Thoracic aorta (tissue), 2 donors: ENCODE measurements at places on chromosomes 2 and 18.

GRCh38 chr2:112155331-112156151 lies 17.4 kb downstream of the FBLN7 start:
- DNase-seq: no peak

- DNase-seq: no peak
These were observed 186.0 kb upstream of the TNP1 start for GRCh38 chr2:217045700-217046475.

DNA sequence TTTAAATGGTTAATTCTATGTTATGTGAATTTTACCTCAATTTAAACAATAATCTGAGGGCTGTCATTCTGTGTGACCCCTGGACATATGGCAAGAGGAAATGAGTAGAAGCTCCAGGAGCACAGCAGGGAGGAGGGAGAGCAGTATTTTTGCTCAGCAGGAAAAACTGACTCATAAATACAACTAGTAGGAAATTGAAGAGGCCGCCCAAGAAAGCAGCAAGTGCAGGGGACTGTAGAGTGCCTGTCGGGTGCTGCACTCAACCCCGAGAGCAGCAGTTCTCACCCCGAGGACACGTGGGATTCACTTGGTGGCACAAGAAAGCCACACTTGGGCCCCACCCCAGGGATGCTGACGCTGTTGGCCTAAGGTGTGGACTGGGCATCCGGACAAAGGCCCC lies 60.8 kb downstream of the NPAS2 start:
- DNase-seq: no peak

- DNase-seq: no peak
These were observed 22.1 kb upstream of the IGFBP5 start for GRCh38 chr2:216717491-216717901.

DNA sequence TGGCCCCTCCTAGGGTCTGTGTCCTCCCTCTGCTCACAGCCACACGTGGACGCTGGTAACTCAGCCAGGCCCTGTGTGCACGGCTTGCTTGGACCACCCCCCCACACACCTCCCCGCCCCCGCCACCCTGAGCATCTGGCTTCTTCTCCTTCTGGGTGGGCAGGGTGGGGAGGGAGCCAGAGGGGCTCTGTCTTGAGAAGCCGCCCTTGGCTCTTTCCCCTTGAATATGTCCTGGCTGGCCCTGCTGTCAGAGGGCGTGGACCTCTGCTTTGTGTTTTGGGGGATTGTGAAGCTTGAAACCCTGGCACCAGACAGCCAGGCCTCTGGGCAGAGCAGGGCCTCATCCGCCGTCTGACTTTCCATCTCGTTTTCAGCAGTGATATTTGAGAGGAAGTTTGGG lies 72.1 kb downstream of the GLI2 start:
- no peak for DNase-seq

- DNase-seq: no peak
These were observed 7.5 kb downstream of the SLC9A4 start for GRCh38 chr2:102480285-102481195.

DNA sequence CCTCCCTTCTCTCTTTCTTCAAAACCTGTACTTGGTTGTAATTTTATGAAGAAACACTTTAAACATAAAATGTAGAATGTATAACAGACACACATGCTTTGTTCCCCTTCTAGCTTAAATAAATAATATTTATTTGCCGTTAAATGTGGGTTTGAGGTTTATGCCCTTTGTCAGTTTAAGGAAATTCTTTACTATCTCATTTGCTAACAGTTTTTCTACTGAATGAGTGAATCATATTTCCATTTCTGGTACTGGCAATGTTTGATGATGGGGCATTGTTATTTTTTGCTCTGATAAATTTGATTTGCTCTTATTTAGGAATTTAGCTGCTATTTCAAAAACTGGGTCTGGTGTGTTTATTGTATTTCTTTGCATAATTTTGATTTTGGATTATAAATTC lies 555.6 kb downstream of the CCDC85A start:
- no peak for DNase-seq

DNA sequence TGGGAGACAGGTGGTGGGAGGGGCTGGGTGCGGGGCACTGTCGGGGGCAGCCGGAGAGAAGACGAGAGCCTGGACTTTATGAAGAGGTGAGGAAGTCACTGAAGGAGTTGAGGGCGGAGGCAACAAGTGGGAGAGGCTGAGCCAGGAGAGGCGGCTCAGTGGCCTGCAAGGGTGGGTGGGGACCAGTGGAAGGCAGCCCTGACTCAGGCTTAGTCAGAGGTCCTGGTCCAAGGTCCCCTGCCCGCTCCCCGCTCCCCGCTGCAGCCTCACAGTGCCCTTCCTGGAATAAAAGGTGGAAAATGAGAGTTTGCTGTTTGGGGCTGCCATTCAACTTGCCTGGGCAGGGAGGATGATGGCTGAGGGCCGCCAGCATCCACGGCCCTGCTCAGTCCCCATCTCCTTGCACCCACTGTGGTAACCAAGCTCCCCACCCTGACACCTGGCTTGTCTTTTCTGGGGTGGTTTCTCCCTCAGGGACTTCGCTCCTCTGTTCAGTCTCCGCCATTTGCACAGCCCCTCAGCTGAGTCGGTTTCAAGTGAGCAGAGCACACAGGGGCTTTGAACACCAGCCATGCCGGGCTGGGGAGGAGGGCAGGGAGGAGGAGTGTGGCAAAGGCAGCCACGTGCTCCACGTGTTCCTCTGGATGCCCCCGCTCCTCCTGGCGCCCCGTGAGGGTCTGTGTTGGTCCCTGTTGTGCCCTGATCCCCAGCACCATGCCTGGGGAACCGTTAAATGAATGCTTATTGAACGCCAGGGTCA lies 13.7 kb upstream of the RALB start:
- no peak for DNase-seq

DNA sequence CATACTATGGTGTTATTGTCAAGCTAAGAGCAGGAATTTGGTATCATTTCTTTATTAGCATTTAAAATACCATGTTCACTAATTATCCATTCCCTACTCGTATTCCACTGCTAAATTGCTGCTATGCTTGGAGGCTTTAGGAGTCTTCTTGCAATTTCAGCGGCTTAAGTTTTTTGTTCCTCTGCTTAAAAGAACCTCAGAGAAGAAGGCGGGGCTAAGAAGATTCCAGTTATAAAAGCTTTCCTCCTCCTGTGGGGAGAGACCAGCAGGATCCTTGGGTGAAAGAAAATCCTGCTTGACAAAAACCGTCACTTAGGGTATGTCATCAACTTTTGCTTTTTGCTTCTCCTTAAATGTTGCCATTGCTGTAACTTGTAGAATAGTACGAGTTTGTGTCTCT lies at the start of gene TRPM8:
Gene TRPM8 (plus strand): TSS at position 258 of the 400 bp plus-strand sequence. CDS start 9,165 bp downstream, outside the sequence.
- DNase-seq: no peak

DNA sequence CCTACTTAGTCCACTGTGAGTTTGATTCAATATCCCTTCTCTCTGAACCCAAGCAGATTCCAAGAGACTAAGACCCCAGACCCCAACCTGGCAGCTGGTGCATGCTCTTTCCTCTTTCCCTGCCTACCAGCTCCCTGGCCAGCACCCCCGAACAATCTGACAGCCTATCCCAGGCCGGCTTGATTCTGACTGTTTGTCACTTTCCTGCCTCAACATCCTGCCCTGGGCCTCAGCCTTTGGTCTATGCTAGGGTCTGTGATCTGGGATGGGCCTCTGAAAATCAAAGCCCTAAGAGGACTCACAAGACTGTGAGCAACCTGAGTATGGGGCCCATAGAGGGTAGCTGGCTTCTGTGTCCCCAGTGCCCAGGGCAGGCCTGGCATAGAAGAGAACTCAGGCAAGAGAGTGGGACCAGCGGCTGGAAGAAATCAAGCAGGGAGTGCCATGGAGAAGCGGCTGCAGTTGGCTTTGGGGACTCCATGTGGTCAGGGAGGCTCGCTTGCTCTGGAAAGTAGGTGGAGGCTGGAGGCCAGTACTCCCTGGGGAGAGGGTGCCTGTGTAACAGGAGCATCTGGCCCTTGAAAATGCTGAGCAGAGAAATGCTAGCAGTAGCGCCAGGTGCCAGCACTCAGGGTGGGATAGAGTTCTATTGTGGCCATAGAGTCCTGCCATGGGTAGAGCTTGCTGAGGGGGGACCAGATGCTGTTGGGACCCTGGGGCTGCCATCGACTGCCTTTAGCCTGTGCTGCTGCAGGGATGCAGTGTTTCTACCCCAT lies 343.9 kb downstream of the DYSF start:
- no peak for DNase-seq

GRCh38 chr2:30165050-30165520 lies 18.3 kb downstream of the YPEL5 start:
- DNase-seq: no peak

DNA sequence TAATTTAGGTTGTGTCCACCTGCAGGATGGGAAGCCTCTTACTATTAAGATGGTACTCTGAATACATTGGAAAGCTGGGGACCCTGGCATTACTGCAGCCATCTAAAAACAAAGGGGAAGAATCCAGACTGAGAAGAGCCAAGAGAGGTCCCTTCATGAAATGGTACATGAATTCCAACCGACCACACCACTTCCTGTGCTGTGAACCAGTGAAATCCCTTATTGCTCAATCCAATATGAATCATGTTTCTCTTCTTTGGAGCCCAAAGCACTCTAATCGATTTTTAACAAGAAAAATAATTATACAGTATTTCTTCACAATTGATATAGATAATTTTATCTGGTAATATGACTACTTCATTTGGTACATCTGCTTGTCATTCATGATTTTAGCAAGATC lies 479.7 kb upstream of the RAB6C start:
- DNase-seq: no peak

GRCh38 chr2:237576974-237577373 lies 10.6 kb downstream of the PRLH start:
- DNase-seq: no peak

GRCh38 chr2:239318790-239319661 lies 81.8 kb downstream of the HDAC4 start:
- no peak for DNase-seq

DNA sequence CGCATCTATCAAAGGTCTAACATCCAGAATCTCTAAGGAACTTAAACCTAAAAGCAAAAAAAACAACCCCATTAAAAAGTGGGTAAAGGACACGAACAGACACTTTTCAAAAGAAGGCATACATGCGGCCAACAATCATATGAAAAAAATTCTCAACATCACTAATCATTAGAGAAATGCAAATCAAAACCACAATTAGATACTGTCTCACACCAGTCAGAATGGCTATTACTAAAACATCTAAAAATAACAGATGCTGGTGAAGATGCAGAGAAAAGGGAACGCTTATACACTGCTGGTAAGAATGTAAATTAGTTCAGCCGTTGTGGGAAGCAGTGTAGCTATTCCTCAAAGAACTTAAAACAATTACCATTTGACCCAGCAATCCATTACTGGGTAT lies 38.0 kb downstream of the PPP3R1 start:
- no peak for DNase-seq

DNA sequence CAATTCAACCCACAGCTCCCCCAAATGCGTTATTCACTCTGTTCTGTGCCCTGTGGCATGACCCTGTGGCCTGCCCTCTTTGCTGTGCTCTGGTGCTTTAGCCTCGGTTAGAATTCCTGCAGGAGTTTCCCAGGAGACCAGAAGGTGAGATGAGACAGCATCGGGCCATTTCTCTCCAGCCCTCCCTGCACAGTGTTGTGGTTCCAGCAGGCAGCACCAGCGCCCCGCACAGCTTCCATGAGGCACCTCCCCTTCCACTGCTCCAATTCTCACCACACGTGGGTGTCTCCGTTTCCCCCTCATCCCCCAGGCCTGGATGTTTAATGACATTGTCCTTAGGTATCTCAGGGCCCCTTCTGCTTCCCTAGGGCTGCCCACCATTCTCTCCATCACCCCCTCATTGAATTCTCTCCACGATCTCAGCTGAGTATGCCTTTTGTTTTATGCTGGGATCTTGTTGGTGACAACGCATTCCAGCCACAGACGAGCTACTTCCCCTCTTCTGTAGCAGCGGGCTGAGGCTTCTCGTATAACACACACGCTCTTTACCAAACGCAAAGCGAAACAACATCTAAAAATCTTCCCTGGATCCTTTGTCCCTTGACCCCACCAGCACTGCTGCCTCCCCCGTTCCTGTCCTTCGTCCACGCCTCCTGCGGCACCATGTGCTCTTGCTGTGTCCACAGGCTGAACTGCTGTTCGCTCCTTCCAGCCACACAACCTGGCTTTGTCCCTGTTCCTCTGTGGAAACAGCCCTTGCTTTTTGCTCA lies 35.1 kb downstream of the ACKR3 start:
- no peak for DNase-seq

- DNase-seq: no peak
These were observed 74.4 kb downstream of the TMEM18 start for GRCh38 chr2:602571-603359.

DNA sequence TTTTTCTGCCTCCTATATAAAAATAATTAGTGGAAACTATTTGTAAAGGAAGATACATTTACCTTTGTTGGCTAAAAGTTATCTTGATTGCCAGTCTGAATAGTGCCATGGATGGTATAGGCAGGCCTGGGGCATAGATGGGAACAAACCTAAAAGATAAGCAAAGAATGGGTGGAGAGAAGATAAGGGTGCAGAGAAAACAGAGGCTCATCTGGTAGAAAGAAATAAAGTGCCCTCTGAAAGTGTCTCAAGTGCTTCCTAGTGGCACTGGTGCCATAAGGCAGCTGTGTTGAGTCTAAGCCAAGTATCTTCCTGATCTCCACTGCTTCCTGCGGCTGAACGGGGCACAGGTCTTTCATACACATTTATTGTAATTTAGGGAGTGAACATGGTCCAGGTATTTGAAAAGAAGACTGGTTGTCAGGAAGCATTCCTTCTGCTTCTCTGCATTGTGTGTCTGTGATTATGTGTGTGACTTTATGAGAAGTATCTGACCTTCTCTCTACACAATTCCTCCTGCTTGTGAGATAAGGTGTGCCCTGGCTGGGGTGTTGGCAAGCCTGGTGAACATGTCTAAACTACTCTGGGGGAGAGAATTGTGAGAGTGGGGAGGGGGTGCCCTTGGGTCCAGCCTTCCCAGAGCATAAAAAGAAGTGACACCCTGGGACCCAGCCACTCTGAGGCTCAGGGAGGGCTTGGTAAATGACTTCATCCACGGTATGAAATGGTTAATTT lies 280.5 kb downstream of the CAMKMT start:
- DNase-seq: no peak

DNA sequence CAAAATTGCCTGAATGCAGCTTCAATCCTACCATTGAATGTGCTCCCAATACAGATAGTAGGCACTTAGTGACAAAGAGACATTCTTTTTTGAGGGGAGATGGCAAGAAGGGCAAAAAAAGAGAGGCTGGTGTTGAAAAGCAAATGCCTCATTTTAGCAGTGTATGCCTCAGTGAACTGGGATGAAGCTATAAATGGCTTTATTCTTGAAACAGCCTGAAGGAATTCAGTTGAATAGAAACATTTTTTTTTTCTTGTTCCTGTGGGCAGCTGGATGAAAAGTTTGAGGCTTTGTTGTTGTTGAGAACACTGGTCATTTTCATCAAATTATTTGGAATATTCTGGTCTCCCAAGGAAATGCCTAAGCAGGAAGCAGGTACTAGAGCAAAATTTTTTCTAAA lies 228.9 kb downstream of the RNF144A start:
- no peak for DNase-seq

- no peak for DNase-seq
These were observed 117.4 kb upstream of the CHRNA1 start for GRCh38 chr2:174881678-174882077.

DNA sequence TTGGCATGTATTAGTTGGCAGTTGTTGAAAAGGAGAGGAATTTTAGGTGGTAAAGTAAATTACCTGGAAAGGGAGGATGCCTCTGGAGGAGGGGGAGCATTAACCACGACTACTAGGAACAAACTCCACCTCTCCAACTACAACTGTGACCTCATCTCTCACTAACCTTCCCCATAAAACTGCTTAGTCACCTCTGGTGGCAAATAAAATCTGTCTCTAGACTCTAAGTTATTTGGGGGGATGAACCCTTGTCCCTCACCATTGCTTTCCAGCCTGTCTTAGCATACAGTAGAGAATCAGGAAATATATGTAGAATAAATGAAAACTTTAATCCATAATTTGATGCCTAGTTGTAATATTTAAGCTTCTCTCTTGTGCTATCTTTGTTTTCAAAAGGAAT lies 27.6 kb upstream of the MYO1B start:
- DNase-seq: no peak
